ENCODE measurements at places on chromosomes 3 and 15.

GRCh38 chr3:107366766-107367165 lies 10.5 kb upstream of the CCDC54 start:
- DNase-seq: no peak

DNA sequence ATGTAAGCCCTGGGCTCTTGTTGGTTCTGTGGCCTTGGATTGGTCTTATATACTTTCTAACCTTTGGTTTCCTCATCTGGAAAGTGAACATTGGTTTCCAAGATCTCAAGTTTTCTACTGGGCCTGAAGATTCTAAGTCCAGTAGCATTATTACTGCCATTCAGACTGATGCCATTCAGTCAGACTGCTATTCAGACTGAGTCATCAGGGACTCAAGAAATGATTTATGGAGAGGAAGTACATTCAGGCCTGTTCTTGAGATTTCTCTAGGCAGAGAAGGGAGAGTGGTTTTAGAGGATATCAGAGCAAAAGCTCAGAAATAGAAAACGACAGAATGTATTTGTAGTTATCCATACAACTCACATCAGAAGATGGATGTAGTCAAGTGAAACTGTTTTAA lies 557.2 kb downstream of the NR2F2 start:
- DNase-seq: no peak

DNA sequence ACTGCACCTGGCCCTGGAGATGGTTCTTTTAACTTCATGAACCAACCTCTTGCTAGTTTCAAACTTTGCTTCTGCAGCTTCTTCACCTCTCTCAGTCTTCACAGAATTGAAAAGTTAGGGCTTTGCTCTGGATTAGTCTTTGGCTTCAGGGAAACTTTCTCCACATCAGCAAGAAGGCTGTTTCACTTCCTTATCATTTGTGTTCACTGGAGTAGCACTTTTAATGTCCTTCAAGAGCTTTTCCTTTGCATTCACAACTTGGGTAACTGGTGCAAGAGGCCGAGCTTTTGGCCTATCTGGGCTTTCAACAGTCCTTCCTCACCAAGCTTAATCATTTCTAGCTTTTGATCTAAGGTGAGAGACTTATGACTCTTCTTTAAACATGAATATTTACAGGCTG lies 15.7 kb upstream of the TM2D3 start:
- no peak for DNase-seq

GRCh38 chr3:128344052-128344735 lies 122.5 kb downstream of the DNAJB8 start:
- no peak for DNase-seq

DNA sequence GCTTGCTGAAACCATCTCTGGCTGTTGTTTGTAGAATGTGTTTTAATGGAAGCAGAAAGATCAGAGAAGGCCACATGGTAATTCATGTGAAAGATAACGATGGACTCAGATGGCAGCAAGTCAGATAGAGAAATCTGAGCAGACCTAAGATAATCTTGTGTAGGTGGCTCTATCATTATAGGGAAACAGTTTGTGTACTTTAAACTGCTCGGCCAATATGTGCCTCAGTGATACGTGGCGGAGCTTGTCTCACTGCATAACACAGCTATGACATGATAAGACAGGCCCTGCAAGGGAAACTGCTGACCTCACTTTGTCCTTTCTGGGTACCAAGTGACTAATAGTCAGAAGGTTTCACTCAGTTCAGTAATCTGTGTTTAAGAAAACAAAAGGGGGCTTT lies 51.0 kb downstream of the MME start:
- no peak for DNase-seq

- DNase-seq: no peak
Measured at GRCh38 chr3:193826159-193826795, 233.3 kb downstream of the OPA1 start.

DNA sequence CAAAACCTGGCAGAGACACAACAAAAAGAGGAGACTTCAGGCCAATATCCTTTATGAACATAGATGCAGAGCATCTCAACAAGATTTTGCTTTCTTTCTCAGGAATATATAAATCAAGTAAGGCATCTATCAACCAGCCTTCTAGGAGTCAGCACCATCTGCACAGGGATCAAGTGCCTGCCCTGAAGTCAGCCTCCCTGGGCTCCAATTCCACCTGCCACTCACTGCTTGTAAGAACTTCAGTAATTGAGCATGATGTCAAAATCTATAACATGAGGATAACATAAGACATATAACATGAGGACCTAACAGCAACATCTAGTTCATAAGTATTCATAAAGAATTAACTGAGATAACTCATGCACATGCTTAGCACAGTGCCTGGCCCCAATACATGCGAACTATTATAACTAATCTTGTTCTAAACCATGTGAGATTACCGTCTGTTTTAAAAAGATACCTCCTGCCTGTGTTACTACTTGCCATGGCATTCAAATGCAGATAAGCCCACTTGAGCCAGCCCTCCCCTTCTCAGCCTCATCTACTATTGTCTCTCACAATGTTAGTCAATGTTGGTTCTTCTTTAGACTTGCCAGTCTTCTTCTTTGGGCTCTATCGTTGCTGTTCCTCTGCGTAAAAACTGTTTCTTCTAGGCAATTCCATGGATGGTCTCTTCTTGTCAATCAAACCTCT lies 91.6 kb downstream of the PLD1 start:
- DNase-seq: no peak

DNA sequence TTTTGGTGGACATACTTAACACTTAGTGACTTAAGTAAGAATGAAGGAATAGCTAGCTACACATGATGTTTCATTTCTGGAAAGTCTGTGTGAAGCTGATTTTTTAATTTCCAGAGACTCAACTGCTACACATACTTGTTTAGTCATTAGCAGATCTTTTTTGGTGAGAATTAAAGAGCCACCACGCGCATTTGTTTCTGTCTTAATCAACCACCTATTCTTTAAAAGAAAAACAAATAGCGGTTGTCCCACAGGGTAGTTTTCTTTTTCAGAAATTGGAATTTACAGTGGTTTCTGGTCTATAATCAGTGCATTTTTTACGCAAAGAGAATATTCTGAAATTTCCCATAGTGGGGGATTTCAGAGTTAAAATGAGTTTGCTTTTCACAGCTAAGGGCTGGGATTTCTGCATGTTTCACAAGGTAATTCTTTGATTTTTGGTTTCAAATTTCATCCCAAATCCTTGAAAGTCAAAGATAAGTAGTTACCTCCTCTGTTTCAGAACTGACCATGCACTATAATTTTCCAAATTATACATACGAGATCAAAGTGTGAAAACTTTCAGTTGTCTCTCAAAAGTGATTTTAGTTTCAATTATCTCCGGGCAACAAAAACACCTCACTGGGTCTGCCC lies 631.0 kb upstream of the GRM7 start:
- no peak for DNase-seq

GRCh38 chr15:62404194-62404985 lies 239.3 kb upstream of the C2CD4B start:
- no peak for DNase-seq

GRCh38 chr3:12345141-12345561 lies 56.3 kb downstream of the PPARG start:
- DNase-seq: no peak

- no peak for DNase-seq
Measured at GRCh38 chr3:42979044-42979972, at the start of gene GASK1A. Gene GASK1A (plus strand): TSS chr3:42979311. CDS start chr3:42979643, 332 bp downstream.

Data from AG09319 (cell line).